ENCODE measurements at places on chromosomes 12 and 14.

GRCh38 chr14:33432407-33433023 is 493.8 kb downstream of the NPAS3 start:
- DNase-seq: no peak

- DNase-seq: no peak
These were observed 19.1 kb upstream of the COL2A1 start for GRCh38 chr12:48023386-48023785.

GRCh38 chr14:60648934-60649874 is at the start of gene SIX1:
SIX1 (minus strand) TSS chr14:60649477; CDS start chr14:60649189, 288 bp downstream.
- no peak for DNase-seq

DNA sequence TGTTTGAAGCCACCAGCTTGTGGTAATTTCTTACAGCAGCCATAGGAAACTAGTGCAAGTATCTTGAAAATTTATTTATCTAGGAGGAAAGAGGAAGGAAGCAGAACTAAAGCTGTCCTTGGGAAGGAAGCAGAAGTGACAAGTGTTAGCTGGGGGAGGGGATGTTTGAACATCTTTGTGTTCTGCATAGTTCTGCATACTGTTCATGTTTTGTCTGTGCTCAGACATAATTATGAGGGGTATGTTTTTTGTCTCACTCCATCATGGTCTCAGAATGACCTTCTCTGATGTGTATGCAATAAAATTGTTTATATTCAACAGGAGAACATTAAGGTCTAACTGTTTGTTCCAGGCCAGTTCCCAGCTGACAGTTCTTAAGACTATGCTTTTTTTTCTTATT is 606.5 kb downstream of the GALC start:
- DNase-seq: no peak

GRCh38 chr12:66775871-66776270 is 97.0 kb upstream of the GRIP1 start:
- DNase-seq: no peak

GRCh38 chr12:51960488-51960887 is 9.0 kb downstream of the ACVR1B start:
- no peak for DNase-seq

DNA sequence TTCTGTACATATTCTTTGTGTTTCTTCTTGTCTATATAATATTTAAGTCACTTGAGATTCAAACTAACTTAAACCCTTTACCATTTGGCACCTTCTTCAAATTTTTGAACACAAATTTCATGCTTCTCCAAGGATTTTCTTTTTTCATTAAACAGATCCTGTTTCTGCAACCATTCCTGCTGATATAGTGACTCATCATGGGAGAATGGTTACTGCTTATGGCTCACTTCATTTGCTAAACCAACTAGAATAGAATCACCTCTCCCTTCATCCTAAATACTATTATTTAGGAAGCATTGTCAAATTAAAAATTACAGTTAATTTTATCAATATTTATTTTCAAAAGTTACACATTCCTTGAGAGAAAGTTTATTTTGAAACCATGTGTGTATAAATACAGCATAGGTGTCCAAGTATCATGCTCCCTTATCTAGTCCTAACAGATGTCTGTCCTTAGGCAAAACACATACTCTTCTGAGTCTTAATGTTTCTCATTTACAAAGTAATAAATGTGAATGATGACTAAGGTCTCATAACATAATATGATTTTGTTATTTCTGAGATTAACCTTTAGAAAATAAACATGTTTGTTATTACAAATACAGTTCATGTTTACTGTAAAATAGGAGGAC is 40.7 kb downstream of the PLCZ1 start:
- no peak for DNase-seq

DNA sequence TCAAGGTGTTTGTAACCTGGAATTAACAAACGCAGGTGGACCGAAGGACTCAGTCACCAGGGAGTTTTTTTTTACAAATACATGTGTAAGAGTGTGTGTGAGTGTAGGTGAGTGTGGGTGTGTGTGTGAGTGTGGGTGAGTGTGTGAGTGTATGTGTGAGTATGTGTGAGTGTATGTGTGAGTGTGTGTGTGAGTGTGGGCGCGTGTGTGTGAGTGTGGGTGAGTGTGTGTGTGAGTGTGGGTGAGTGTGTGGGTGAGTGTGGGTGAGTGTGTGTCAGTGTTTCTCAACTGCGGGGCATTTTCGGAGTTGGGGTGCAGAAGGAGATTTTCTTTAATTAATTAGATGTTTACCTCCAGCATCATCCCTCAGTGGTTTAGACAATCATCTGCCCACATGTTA is 1178.8 kb downstream of the VRK1 start:
- no peak for DNase-seq

- DNase-seq: no peak
These were observed 143.5 kb downstream of the PAX9 start for GRCh38 chr14:36805131-36805559.

DNA sequence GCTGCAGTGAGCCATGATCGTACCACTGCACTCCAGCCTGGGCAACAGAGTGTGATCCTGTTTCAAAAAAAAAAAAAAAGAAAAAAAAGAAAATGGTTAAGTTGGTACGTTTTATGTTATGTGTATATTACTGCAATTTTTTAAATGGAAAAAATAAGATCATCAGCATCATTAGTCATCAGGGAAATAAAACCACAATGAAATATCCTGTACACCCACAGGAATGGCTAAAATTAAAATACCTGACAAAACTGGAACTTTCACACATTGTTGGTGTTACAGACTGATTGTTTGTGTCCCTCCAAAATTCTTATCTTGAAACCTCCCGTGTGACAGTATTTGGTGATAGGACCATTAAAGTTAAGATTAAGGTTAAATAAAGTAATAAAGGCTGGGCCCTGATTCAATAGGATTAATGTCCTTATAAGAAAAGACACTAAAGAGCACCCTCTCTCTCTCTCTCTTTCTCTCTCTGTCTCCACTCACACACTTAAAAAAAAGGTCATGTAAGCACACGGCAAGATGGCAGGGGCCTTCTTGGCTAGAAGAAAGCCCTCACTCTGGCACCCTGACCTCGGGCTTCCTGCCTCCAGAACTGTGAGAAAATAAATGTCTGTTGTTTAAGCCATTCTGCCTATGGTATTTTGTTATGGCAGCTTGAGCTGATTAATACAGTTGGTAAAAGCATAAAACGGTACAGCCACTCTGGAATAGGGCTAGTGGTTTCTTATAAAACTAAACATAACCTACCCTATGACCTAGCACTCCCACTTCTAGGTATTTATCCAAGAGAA is 48.3 kb upstream of the ZFP36L1 start:
- DNase-seq: no peak

- DNase-seq: no peak
These were observed 166.0 kb downstream of the RPS29 start for GRCh38 chr14:49420201-49420600.

GRCh38 chr14:100827101-100828021 is 1.4 kb downstream of the MEG3 start:
- DNase-seq: no peak
